MCF 10A (cell line): ENCODE measurements at places on chromosomes 4 and X. TPM values are rescaled to one million over a fixed set of nuclear protein-coding genes. Genes with fewer than 3 reads are reported as not detected.

Gene AKAP14
- total RNA-seq = not detected in 2 replicates

Gene PIN4
- 7.0 and 7.6 TPM in 2 replicates for total RNA-seq

Gene CCDC110
- total RNA-seq = 0.47 TPM in 1 of 2 replicates, not detected in the other

Gene KANTR
- total RNA-seq = 3.4 and 6.3 TPM in 2 replicates

Gene EPHA5
- 0.12 and 0.28 TPM in 2 replicates for total RNA-seq

Gene PLP1
- not detected in 2 replicates for total RNA-seq

Gene INTU
- total RNA-seq = 5.9 and 9.2 TPM in 2 replicates

Gene SHROOM2
- total RNA-seq = 1.2 and 2.2 TPM in 2 replicates

Gene GAGE13
- total RNA-seq = not detected in 2 replicates

Gene TCEAL2
- total RNA-seq = not detected in 2 replicates

Gene NDUFA1
- total RNA-seq = 76.7 and 82.8 TPM in 2 replicates

Gene LRCH2
- total RNA-seq = 0.44 and 0.68 TPM in 2 replicates

Gene STPG2
- total RNA-seq = 0.22 and 0.61 TPM in 2 replicates
